ENCODE measurements at places on chromosomes 4 and X. TPM values are rescaled to one million over a fixed set of nuclear protein-coding genes. Genes with fewer than 3 reads are reported as not detected.

DNA sequence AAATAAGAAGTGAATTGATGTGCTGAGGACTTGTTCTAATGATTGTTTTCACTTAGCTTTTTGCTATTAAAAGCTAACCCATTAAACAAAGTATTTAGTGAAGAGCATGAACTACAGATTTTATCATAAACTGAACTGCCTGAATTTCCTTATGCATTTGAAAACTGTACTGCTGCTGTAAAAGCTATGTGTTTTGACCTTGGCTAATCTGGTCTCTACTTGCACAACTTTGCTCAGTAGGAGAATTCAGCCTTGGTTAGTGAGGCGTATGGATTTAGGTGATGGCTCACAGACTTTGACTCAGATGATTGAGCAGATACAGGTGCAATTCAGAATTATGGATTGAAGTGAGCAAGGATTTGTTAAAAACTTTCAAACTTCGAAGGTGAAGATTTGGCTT is 38.7 kb upstream of the FAT1 start:
- no peak for ATAC-seq

- ATAC-seq, result no peak
These were observed 93.3 kb downstream of the FANCB start for GRCh38 chrX:14779580-14779979.

DNA sequence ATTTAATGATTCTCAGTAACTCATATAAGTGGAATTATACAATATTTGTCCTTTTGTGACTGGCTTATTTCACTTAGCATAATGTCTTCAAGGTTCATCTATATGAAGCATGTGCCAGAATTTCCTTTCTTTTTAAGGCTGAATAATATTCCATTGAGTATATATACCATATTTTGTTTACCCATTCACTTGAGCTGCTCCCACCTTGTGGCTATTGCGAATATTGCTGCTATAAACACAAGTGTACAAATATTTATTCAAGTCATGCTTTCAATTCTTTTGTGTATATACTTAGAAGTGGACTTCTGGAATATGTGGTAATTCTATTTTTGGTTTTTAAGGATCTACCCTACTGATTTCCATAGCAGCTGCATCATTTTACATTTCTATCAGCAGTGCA is 219.1 kb downstream of the MID1 start:
- ATAC-seq, result no peak

GRCh38 chr4:84971319-84971932 is 4.9 kb upstream of the WDFY3 start:
- ATAC-seq, result peak; percentile 24

GRCh38 chrX:153873282-153874084 is 12.5 kb downstream of the L1CAM start:
- no peak for ATAC-seq

GRCh38 chrX:132022967-132023895 is at the start of gene STK26:
Gene STK26 (plus strand): TSS chrX:132023302. CDS start chrX:132023618, 316 bp downstream.
- ATAC-seq, result peak; percentile 82

DNA sequence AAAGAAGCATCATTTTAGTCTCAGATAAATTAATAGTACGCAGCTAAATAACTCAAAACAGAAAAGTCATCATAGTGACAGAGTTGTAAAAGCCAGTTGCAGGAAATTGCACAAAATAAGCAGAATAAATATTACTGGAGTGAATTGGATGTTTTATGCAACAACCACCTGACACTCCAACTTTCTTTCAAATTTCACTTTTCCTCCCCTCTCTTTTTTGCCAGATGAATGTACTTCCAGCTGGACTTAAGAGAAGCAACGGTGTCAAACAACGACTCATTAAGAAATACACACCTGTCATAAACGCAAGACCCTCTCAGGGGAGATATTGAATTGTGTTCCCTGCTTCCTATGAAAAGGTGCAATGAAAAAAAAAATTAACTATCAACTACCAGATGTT is 120.2 kb upstream of the HCCS start:
- ATAC-seq, result no peak

DNA sequence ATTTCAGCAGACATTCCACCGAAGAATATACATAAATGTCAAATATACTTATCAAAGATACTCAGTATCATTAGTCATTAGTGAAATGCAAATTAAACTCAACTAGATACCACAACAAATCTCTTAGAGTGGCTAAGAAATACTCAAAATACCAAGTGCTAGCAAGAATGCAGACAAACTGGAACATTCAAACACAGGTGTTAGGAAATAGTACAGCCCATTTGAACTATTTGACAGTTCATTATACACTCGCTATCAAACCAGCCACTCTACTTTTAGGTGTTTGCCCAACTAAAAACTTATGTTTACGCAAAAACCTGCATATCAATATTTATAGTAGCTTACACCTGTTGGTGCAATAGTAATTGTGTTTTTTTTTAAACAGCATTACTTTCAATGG is 8.8 kb downstream of the ADAM29 start:
- ATAC-seq, result no peak

DNA sequence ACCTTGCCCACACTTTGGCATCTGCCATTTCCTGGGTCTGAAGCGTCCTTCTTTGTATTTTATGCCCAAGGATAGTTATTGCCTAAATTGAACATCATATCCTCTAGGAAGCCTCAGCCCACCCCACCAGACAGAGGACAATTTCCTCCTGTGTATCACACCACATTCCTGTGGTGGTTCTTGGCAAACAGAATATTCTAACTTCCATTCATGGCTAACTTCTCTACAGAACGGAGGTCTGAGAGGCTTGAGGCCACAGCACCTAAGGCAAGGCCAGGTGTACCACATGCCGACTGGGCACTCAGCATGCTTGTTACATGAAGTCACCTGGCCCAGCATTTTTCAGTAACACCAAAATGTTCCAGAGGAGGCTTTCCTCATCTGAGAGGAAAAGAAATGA is 42.4 kb downstream of the CD99L2 start:
- ATAC-seq, result no peak

GRCh38 chr4:150950657-150951288 is 64.3 kb downstream of the LRBA start:
- ATAC-seq, result no peak

DNA sequence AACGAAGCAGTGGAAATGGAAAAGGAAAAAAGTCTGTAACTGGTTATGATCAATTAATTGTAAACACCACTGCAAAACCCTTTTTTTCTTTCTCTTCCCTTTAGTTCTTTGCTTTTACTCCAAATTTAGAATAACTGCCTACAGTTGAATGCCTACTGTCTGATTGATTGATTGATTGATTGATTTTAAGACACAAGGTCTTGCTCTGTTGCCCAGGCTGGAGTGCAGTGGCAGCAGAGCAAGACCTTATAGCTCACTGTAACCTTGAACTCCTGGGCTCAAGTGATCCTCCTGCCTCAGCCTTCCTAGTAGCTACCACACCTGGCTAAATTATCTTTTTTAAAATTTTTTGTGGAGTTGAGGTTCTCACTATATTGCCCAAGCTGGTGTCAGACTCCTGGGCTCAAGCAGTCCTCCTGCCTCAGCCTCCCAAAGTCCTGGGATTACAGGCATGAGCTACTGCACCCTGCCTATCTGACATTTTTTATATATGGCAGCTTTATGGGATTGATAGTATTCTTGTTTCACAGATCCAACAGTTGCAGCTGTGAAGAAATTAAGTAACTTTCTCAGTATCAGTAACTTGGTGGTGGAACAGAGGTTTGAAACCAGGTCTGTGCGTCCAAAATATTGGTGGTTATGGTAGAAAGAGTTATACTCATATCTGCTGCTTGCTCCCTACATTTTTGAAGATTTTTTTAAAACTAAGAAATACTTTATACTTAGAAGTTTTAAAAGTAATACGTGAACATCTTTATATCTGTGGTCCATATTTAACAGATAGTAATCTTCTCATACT is 12.4 kb downstream of the UBE2K start:
- ATAC-seq, result peak; percentile 43

DNA sequence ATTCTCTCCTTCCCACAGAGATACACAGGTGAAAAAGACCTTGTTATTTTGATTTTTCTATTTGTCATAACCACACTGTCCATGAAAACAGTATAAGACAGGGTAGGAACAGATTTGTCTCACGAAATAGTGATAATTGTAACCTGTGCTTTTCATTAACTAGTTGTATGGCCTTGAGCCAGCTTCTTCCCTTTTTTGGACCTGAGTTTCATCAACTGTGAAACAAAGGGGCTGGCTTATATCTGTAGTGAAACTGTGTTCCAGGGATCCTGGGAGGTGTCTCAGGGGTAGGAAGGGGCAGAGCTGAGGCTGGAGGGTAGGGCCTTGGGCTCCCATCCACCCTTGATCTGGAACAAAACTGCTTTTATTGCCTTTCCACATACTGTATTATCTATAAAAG is 50.9 kb downstream of the MED28 start:
- ATAC-seq, result no peak

GRCh38 chr4:127498366-127498765 is 134.4 kb upstream of the INTU start:
- no peak for ATAC-seq

CXCR3 gene
- 4.5 TPM for total RNA-seq

GDPD2 gene
- total RNA-seq, result 0.69 TPM

TLR7 gene
- not detected for total RNA-seq

IGFBP7 gene
- not detected for total RNA-seq

PDCL2 gene
- not detected for total RNA-seq

PPEF2 gene
- total RNA-seq, result not detected

MAGEB2 gene
- not detected for total RNA-seq

Data from activated T-helper 17 cell treated with anti-CD3 and anti-CD28 coated beads, Interleukin-2, amount 50 U/mL, for 72 hours (primary cell).